ENCODE measurements at places on chromosomes 11 and 22. TPM values are rescaled to one million over a fixed set of nuclear protein-coding genes. Genes with fewer than 3 reads are reported as not detected.

The GPR83 gene
- not detected for total RNA-seq

The PRAME gene
- total RNA-seq: not detected

The SCGB1C1 gene
- total RNA-seq: not detected

The FOLR3 gene
- not detected for total RNA-seq

The SHISAL1 gene
- total RNA-seq: 0.08 TPM

The TSGA10IP gene
- not detected for total RNA-seq

The PKNOX2 gene
- 0.28 TPM for total RNA-seq

- ATAC-seq: no peak
Measured at GRCh38 chr11:96277696-96278038, 65.3 kb downstream of the MAML2 start.

DNA sequence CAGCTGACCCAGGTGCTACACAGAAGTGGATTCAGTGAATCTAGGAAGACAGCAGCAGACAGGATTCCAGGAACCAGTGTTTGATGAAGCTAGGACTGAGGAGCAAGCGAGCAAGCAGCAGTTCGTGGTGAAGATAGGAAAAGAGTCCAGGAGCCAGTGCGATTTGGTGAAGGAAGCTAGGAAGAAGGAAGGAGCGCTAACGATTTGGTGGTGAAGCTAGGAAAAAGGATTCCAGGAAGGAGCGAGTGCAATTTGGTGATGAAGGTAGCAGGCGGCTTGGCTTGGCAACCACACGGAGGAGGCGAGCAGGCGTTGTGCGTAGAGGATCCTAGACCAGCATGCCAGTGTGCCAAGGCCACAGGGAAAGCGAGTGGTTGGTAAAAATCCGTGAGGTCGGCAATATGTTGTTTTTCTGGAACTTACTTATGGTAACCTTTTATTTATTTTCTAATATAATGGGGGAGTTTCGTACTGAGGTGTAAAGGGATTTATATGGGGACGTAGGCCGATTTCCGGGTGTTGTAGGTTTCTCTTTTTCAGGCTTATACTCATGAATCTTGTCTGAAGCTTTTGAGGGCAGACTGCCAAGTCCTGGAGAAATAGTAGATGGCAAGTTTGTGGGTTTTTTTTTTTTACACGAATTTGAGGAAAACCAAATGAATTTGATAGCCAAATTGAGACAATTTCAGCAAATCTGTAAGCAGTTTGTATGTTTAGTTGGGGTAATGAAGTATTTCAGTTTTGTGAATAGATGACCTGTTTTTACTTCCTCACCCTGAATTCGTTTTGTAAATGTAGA, 1.7 kb downstream of the MALAT1 start:
- no peak for ATAC-seq

- ATAC-seq: no peak
Measured at GRCh38 chr11:36139767-36140166, 149.5 kb downstream of the COMMD9 start.

- no peak for ATAC-seq
Measured at GRCh38 chr11:126451211-126451802, 95.8 kb downstream of the ST3GAL4 start.

DNA sequence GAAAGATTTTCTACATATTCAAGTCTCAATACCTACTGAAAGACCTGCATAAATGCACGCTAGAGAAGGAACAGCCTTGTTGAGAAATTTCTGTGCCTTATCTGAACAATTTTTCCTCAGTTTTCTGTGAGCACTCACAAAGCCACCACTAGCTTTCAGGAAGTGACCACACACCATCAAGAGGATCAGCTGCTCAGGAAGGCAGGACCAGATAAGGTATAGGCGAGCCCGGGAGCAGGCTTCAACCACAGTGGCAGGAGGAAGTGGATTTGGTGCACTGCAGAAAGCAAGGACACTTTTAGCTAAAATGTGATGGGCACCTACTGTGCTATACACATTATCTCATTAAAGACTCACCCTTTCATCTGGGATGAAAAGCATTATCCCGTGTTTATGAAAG, 220.8 kb downstream of the RAB38 start:
- no peak for ATAC-seq

DNA sequence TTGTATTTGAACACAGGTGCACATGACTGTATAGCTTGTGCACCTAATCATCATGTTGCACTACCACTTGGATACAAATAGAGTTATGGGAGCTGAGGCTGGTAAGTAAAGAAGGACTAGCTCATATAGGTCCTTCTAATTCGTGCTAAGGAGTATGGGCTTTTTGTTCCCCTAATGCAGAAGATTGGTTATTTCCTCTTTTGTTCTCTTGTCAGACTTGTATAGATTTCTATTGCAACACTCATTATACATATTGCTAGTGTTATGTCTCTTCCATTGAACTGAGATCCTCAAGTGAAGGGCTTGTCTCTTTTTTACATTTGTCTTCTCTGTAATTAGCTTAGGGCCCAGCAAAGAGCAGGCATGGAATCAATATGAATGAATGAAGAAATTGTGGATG, 54.1 kb upstream of the ARHGAP20 start:
- peak; percentile 74 for ATAC-seq

DNA sequence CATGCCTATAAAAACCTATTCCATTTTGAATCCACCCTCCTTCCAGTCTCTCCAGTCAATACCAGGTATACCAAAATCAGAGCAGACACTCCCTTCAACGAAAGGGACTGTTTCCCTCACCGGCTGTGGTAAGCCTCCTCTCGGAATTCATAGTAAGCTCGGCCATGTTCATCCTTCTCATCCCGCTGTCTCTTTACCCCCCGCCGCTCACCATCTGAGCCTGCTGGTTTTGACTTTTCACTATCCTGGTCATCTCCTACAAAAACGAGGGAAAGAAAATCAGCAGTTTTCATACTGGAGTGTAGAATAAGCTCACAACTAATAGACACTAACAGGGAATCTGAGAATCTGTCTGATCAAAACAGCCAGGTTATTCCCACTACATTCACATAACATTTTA, 3.1 kb downstream of the HNRNPUL2 start:
- no peak for ATAC-seq

- ATAC-seq: no peak
Measured at GRCh38 chr11:100671471-100671870, 15.6 kb upstream of the ARHGAP42 start.

DNA sequence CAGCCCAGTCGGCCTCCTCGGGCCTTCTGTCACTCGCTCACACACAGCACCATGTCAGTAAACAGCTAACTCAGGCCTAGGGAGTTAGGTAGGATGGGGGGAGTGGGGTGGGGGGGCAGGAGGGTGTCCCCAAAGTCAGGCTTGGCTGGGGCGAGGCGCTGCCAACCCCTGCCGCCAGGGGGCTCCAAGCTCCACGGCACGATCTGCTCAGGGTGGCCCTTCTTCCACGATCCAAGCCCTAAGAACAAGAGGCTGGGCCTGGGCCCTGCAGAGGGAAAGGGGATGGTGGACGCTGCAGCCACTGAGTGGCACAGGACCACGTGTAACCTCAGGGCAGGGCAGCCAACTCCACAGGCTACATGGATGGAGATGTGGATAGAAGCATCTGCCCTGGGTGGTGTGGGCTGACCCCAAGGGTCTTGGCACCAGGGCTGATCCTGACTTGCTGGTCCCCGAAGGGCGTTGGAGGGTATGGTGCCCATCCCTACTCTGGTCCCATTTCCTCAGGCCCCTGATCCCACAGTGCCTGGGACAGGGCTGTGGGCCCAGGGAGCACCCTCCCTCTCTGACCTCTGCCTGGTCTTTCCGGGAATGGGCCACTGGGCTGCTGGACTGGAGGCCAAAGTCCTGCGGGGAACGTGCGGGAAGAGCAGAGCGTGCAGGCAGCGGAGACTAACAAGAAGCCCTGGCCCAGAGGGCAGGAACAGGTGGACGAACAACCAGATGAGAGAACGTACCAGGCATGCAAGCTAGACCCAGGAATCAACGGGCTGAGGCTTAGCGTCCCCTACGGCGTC, 29.1 kb upstream of the TXNRD2 start:
- peak; percentile 56 for ATAC-seq

GRCh38 chr22:38754751-38755154, 1.0 kb downstream of the SUN2 start:
- ATAC-seq: no peak

GRCh38 chr11:47768101-47768612, 1.0 kb upstream of the FNBP4 start:
- peak; percentile 66 for ATAC-seq

DNA sequence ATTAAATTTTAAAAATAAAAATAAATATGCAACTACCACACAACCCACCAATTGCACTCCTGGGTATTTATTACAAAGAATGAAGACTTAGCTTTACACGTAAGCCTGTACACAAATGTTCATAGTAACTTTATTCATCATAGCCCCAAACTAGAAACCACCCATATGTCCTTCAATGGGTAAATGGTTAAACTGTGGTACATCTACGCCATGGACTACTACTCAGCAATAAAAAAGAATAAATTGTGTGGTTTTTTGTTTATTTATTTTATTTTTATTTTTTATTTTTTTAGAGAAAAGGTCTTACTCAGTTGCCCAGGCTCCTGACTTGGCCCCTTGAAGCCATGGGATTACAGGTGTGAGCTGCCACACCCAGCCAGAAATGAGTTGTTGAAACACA, 14.6 kb downstream of the GAL start:
- ATAC-seq: no peak

DNA sequence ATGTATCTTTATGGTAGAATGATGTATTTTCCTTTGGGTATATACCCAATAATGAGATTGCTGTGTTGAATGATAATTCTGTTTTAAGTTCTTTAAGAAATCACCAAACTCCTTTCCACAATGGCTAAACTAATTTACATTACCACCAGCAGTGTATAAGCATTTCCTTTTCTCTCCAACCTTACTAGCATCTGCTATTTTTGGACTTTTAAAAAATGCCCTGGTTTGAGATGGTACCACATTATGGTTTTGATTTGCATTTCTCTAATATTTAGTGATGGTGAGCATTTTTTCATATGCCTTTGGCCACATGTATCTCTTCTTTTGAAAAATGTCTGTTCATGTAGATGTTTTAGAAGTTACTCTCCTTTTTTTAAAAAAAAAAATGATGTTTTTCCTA, 142.0 kb downstream of the METTL15 start:
- ATAC-seq: no peak
